ENCODE measurements at places on chromosomes 7 and 10. TPM values are rescaled to one million over a fixed set of nuclear protein-coding genes. Genes with fewer than 3 reads are reported as not detected.

The ABCB4 gene
- 5.7 TPM for total RNA-seq

The PANK1 gene
- total RNA-seq, result 21.2 TPM

The TCF7L2 gene
- 13.5 TPM for total RNA-seq

The HTR7 gene
- not detected for total RNA-seq

The COL1A2 gene
- total RNA-seq, result 78.1 TPM
